Upper lobe of right lung (tissue), 1 donor: ENCODE measurements at places on chromosomes 12 and 14. TPM values are rescaled to one million over a fixed set of nuclear protein-coding genes. Genes with fewer than 3 reads are reported as not detected.

MIP gene
- not detected for total RNA-seq

PTGDR gene
- total RNA-seq, result 1.6 TPM

RAPGEF3 gene
- total RNA-seq, result 69.6 TPM

GPR162 gene
- 17.1 TPM for total RNA-seq

- no peaks in the 10 kb centered on the region for H3K36me3 ChIP-seq
- no peaks in the 10 kb centered on the region for H3K4me1 ChIP-seq
- H3K27me3 ChIP-seq, result no peaks in the 10 kb centered on the region
- no peak for DNase-seq
- no peak overlapping the region for H3K4me3 ChIP-seq
Measured at GRCh38 chr12:76711241-76711640, 52.7 kb upstream of the ZDHHC17 start.

GRCh38 chr12:14775636-14775980, 27.7 kb downstream of the WBP11 start:
- H3K27ac ChIP-seq, result peak overlapping the region; percentile 97
- no peaks in the 10 kb centered on the region for H3K27me3 ChIP-seq
- peak overlapping the region; percentile 78 for H3K4me3 ChIP-seq
- no peaks in the 10 kb centered on the region for H3K36me3 ChIP-seq

DNA sequence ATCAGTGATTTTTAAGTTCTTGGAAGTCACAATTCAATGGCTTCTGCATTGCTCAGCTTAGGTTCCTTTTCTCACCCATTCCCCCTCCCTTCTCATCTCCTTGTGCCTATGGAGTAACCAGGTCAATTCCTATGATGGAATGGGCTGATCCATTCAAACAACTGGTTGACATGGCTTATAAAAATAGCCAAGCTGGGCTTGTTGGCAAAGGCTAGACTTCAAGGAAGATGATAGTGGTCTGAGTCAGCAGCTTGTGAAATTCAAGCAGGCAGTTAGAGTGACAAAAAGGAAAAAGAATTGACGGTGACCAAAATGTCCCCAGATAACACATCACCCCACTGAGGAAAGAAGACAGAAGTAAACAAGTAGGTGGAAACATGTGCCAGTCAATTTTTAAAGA, 119.9 kb upstream of the PCED1B start:
- no peaks in the 10 kb centered on the region for H3K36me3 ChIP-seq
- H3K27ac ChIP-seq, result no peak overlapping the region
- no peak for DNase-seq
- no peak overlapping the region for H3K4me3 ChIP-seq
- peaks cover 4% of the 10 kb centered on the region for H3K4me1 ChIP-seq
- H3K27me3 ChIP-seq, result no peaks in the 10 kb centered on the region

DNA sequence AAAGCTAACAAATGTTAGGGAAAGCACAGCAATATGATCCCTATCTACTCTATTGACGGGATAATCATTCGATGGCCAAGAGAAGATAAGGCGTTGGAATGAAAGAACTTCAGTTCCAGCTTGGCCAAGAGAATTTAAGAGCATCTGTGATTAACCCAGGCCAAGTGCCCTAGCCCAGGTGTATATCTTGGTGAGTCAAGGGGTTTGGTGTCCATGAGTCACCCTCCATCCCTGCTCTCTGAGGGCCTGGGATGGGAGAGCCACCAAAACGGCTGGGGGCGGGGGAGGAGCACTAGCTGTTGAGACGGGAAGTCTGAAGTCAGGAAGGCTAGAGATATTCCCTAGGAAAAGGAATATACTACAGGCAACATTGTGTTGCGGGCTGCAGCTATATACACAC, 13.0 kb downstream of the TBPL2 start:
- no peaks in the 10 kb centered on the region for H3K36me3 ChIP-seq
- no peak for DNase-seq
- H3K4me1 ChIP-seq, result no peaks in the 10 kb centered on the region
- no peaks in the 10 kb centered on the region for H3K27me3 ChIP-seq

DNA sequence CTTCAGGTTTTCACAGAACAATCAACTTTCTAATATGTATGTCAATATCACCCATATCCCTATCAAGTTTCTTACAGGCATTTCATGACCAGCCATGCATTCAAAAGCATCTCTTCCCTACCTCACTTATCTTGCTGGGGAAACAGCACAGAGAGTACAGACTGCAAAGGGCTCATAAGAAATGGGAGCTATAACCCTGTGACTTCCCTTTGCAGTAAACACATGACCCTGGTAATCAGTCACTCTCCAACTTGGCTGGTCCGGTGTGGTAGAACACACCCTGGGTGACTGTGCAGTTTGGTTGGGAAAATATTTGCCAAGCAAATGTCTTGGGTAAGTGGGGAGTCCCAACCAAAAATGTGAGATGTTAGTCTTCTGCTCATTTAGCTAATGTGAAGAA, 49.4 kb upstream of the TMCC3 start:
- no peaks in the 10 kb centered on the region for H3K36me3 ChIP-seq
- DNase-seq, result no peak
- no peak overlapping the region for H3K4me3 ChIP-seq
- no peaks in the 10 kb centered on the region for H3K27me3 ChIP-seq
- no peak overlapping the region for H3K27ac ChIP-seq
- peaks cover 5% of the 10 kb centered on the region for H3K4me1 ChIP-seq

GRCh38 chr12:14995583-14996425, 23.0 kb downstream of the PDE6H start:
- H3K4me1 ChIP-seq, result peaks cover 17% of the 10 kb centered on the region
- H3K36me3 ChIP-seq, result no peaks in the 10 kb centered on the region
- DNase-seq, result no peak
- no peak overlapping the region for H3K27ac ChIP-seq
- H3K27me3 ChIP-seq, result no peaks in the 10 kb centered on the region
- H3K4me3 ChIP-seq, result no peak overlapping the region

DNA sequence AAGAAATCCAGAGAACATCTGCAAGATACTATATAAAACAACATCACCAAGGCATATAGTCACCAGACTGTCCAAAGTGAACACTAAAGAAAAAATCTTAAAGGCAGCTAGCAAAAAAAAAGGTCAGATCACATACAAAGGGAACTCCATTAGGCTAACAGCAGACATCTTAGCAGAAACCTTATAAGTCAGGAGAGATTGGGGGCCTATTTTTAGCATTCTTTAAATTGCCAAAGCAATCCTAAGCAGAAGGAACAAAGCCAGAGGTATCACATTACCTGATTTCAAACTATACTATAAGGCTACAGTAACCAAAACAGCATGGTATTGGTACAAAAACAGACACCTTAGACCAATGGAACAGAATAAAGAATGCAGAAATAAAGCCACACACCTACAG, 92.5 kb downstream of the IPO8 start:
- no peaks in the 10 kb centered on the region for H3K27me3 ChIP-seq
- no peak overlapping the region for H3K27ac ChIP-seq
- H3K4me1 ChIP-seq, result no peaks in the 10 kb centered on the region
- no peak overlapping the region for H3K4me3 ChIP-seq
- DNase-seq, result no peak
